ENCODE measurements at places on chromosomes 3 and 15. TPM values are rescaled to one million over a fixed set of nuclear protein-coding genes. Genes with fewer than 3 reads are reported as not detected.
A peak's percentile ranks its signal among the peaks of the same experiment; 100 is the strongest.

SNTN gene
- not detected for total RNA-seq

- DNase-seq = no peak
Observed at GRCh38 chr15:54840621-54841398, 355.9 kb downstream of the RSL24D1 start.

GRCh38 chr15:56325186-56325585 lies 40.0 kb upstream of the TEX9 start:
- DNase-seq = no peak

- peak; percentile 83 for DNase-seq
Observed at GRCh38 chr15:81023483-81024264, 23.0 kb downstream of the TLNRD1 start.

DNA sequence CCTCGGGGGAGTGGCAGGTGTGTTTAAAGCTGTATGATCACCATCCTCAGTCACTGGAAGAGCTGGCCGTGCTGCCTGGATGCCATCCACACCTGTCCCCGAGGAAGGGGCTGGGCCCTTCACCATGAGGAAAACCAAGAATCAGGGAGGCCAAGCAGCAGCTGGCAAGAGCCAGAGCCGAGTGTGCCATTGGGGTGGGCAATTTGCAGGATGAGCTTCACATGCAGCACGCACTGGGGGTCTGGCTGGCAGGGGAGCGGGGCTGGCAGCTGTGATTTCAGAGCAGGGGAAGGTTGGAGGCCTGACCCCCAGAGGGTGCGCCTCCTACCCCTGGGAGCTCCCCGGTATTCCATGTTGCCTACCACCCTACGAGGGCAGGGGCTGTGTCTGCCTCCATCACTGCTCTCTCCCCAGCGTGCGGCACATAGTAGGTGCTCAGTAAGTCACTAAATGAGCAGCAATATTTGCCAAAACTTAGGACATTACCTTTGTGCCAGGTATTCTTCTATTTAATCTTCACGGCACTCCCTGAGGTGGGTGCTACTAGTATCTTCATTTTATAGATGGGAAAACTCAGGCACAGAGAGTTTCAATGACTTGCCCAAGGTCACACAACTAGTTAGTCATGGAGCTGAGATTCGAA lies 30.3 kb upstream of the IQSEC1 start:
- DNase-seq = no peak

GRCh38 chr3:49158792-49159191 lies 7.3 kb downstream of the CCDC71 start:
- no peak for DNase-seq

Data from left lobe of liver (tissue), 2 donors.